M059J (cell line): ENCODE measurements at places on chromosomes 12 and 14. TPM values are rescaled to one million over a fixed set of nuclear protein-coding genes. Genes with fewer than 3 reads are reported as not detected.

The JPH4 gene
- 0.10 TPM in 1 of 2 replicates, not detected in the other for total RNA-seq

- peak; percentile 76 for DNase-seq
Measured at GRCh38 chr14:54893151-54893760, 9.4 kb downstream of the GCH1 start.

GRCh38 chr12:61098031-61098580, 1162.1 kb upstream of the USP15 start:
- DNase-seq, result no peak

The LMNTD1 gene
- total RNA-seq, result 0.32 and 2.2 TPM in 2 replicates

The ZFYVE1 gene
- 8.5 and 13.8 TPM in 2 replicates for total RNA-seq

DNA sequence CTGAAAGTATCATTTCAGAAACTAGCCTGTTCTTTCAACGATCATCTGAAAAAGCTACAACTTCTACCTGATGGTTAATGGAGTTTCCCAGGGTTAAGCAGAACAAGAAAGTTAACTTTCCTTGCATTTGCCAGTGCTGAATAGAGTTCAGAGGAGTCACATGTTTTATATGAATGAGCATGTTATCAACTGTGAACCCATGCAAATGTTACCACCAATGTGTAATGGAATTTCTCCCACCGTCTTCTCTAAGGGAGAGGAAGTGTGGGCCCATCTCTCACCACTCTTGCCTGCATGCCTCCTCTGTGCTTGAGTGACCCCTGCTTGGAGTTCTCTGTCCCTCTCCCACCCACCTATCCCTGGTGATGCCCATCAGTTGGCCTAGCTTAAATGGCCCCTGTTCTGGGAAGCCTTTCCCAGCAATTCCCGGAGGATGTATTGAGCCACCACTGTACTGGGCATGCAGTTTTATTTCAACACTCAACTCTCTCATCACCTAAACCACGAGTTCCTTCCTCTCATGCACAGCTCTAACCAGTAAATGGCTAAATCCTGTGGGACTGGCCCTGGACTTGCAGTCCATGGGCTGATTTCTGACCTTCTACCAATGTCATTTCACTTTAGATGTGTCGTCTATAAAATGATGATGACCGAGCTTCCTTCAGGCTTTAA, 159.8 kb downstream of the RPAP3 start:
- no peak for DNase-seq
